ENCODE measurements at places on chromosomes 3 and 15.

DNA sequence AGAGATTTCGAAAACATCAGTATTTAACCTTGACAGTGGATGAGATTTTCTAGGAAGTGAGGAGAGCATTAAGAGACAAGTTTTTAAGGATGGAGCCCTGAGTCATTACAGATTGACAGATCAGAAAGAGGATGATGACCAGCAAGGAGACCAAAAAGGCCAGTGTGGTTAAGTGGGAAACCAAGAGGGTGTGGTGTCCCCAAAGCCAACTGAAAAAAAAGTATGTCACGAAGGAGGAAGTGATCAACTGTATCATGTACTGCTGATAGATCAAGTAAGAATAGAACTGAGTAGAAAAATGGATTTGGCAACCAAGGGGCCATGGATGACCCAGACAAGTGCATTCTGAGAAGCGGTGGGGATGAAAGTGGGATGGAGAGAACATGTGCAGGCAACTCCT is 491.8 kb downstream of the FHIT start:
- no peak for DNase-seq

DNA sequence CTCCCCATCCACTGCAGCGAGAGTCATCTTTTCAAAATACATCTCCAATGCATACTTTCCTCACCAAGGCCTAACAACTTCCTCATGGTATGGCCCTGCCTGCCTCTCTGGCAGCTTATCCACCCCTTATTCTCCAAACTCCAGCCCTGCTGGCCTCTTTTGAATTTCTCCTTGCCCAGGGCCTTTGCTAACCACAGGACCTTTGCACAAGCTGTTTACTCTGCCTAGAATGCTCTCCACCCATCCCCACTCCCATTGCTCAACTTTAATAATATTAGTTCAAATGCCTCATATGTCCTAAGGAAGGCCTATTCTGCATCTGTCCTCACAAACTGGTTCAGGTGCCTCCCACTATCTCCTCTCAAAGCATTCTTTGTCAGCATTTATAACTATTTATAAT is 230.7 kb downstream of the CADPS start:
- no peak for DNase-seq

DNA sequence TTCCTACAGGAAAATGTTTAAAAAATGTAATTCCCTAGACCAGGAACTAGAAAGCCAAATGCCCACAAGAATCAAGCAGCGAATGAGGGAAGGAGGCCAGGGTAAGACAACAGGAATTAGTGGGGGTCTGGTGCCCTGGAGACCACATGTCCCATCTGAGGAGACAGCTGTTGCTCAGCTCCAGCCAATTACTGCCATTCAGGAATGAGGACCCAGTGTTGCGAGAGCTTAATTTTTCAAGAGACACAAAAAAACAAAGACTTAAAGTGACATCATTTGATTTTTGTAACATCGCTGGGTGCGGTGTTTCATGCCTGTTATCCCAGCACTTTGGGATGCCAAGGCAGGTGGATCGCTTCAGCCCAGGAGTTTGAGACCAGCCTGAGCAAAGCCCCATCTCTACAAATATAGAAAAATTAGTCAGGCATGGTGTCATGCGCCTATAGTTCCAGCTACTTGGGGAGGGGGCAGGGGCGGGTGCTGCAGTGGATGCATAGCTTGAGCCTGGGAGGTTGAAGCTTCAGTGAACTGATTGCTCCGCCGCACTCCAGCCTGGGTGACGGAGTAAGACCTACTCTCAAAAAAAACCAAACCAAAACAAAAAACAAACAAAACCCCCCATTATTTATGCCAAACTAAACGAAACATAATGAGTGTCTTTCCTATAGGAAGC is 52.8 kb upstream of the LRIG1 start:
- no peak for DNase-seq

GRCh38 chr3:10700821-10701220 is 115.2 kb upstream of the SLC6A11 start:
- DNase-seq = no peak

- DNase-seq = peak; percentile 61
Observed at GRCh38 chr3:44476181-44476611, 1.3 kb downstream of the ZNF445 start.

GRCh38 chr3:171531716-171532115 is 71.5 kb upstream of the TNIK start:
- DNase-seq = no peak

- no peak for DNase-seq
Observed at GRCh38 chr3:194268654-194269512, 82.2 kb downstream of the CPN2 start.

- no peak for DNase-seq
Observed at GRCh38 chr15:33108518-33108917, 86.0 kb downstream of the FMN1 start.

GRCh38 chr3:161559177-161559998 is 62.8 kb downstream of the OTOL1 start:
- DNase-seq = no peak

DNA sequence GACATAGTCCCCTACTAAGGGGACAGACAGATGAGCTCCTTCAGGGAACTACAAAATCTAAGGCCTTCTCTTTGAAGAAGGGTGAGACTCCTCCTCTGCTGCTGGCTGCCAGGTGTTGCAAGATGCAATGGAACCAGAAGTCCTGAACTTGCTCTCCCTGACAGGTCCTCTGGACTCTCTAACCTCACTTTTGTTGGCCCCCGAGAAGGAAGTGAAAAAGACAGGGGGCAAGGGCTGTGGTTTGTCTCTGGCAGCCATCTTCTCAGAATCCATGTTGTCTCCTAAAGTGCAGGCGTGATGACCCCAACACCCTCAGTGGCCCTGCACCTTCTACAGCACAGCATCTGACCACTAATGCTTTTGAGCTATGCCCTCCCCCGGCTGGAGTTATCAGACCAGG is 292.5 kb downstream of the CHST2 start:
- no peak for DNase-seq

- no peak for DNase-seq
Observed at GRCh38 chr3:138327831-138328230, 1.8 kb downstream of the NME9 start.

GRCh38 chr15:99121207-99121606 is 16.3 kb downstream of the SYNM start:
- no peak for DNase-seq

- DNase-seq = no peak
Observed at GRCh38 chr3:45498532-45498931, 96.0 kb upstream of the LIMD1 start.

GRCh38 chr15:50315814-50316630 is 39.0 kb downstream of the GABPB1 start:
- DNase-seq = peak; percentile 45

- DNase-seq = no peak
Observed at GRCh38 chr3:186509423-186509822, 34.8 kb downstream of the CRYGS start.

All from SK-N-SH (cell line).